ENCODE measurements at places on chromosomes 2 and 18. TPM values are rescaled to one million over a fixed set of nuclear protein-coding genes. Genes with fewer than 3 reads are reported as not detected.

The DSG4 gene
- not detected for total RNA-seq

The CNGA3 gene
- not detected for total RNA-seq

The KIAA2012 gene
- total RNA-seq = not detected

The TCF7L1 gene
- total RNA-seq = 110 TPM

GRCh38 chr2:25885933-25886332, 7.6 kb upstream of the ASXL2 start:
- DNase-seq = no peak

- no peak for DNase-seq
Observed at GRCh38 chr18:74582642-74583041, 15.0 kb upstream of the ZNF407 start.

DNA sequence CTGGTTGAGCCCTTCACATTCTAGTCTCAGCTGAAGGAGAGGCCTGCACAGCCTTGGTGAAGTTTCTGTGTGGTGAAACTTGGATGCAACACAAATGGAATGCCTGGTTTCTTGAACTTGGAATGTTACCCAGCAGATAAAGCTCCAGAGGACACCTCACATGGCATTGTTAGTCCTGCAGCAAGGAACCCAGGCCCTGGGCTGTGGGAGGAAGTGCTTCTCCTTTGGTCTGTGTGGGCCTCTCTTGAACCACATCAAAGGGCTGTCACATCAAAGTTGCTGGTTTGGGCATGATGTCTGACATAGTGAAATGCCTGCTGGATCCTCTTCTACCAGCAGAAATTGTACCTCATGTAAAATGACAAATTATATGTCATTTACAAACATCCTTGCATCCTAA, 198.5 kb downstream of the FHOD3 start:
- peak; percentile 33 for DNase-seq

GRCh38 chr2:220297093-220297492, 669.7 kb downstream of the SLC4A3 start:
- DNase-seq = no peak

DNA sequence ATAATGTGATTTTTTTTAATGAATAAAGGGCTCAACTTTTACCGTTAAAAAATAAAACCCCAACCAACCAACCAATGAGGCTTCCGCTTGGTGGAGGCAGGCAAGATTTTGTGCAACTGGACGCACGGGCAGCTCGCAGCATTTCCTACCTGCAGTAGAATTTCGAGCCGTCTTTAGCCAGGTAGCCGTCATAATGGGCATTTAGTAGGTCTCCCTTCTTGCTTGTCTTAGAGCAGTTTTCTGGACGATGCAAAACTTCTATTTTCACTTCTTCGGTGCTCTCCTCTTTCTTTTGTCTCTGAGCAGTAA, 316 bp downstream of the FKBP7 start:
- DNase-seq = no peak

DNA sequence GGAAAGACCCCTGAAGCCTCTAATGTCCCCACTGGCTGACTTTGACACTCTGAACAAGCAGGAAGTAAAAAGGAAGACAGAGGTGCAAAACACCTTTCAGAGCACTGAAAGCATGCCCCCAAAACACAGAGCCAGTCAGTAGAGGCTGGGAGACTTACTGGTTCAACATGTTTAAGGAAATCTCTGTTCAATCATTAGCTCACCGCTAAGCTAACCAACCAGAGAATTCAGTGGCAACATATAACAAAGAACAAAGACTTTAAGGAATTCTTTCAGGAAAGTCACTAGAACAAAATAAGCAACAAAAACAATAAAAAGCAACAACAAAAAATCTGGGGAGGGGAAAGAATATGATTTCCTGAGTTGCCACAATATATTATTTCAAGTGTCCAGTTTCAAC, 24.1 kb upstream of the RNU4ATAC start:
- no peak for DNase-seq

GRCh38 chr2:31523871-31524492, 56.8 kb downstream of the SRD5A2 start:
- DNase-seq = no peak

GRCh38 chr2:37890893-37891495, 34.1 kb upstream of the RMDN2 start:
- DNase-seq = peak; percentile 88

Measured in H1 (cell line).